Hindlimb muscle (tissue), 1 donor: ENCODE measurements at places on chromosomes 13 and 19. TPM values are rescaled to one million over a fixed set of nuclear protein-coding genes. Genes with fewer than 3 reads are reported as not detected.

The MATK gene
- polyA plus RNA-seq, result 2.7 TPM

The CGB2 gene
- not detected for polyA plus RNA-seq

The ATP8A2 gene
- 1.6 TPM for polyA plus RNA-seq

The PNKP gene
- polyA plus RNA-seq, result 34.3 TPM

The FGF22 gene
- 0.28 TPM for polyA plus RNA-seq

The RNF17 gene
- 0.40 TPM for polyA plus RNA-seq

The ZNF835 gene
- polyA plus RNA-seq, result 3.3 TPM

The DACT3 gene
- 13.0 TPM for polyA plus RNA-seq

The KANK3 gene
- 15.8 TPM for polyA plus RNA-seq

The IGFL4 gene
- 5.7 TPM for polyA plus RNA-seq

The ENOX1 gene
- 8.4 TPM for polyA plus RNA-seq

DNA sequence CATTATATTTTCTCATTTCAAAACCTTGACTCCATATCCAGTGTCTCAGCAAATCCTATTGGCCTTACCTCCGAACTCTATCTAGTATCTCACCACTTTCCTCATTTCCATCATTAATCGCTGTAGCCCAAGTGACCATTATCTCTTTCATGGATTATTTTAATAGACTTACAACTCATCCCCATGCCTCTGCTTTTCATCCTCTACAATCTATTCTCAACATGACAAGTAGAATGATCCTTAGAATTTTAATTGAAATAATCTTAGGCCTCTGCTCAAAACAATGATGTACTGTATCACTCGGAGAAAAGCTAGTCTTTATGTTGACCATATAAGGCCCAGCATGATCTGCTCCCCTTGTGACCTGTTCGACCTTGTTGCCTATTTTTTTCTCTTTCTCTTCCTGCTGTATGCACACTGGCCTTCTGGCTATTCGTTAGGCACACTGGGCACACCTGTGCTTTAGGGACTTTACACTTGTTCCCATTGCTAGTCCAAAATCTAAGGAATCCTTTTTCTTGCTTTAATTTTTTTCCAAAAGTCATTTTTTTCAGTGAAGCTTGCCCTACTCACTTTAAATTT is 21.4 kb downstream of the DNAJC15 start:
- DNase-seq, result no peak

DNA sequence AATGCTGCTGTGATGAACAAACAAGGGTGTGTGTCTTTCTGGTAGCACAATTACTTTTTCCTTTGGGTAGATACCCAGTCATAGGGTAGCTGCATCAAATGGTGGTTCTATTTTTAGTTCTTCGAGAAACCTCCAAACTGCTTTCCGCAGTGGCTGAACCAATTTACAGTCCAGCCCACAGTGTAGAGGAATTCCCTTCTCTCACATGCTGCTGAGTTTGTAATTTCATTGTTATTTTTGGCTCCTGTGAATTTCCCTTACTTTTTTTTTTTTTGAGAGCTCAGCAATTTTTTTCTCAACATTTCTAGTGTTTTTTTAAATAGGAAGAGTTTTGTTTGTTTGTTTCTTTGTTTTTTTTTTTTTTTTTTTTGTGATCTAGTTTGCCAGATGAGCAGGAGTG is 37.5 kb upstream of the ADGRE1 start:
- no peak for DNase-seq

DNA sequence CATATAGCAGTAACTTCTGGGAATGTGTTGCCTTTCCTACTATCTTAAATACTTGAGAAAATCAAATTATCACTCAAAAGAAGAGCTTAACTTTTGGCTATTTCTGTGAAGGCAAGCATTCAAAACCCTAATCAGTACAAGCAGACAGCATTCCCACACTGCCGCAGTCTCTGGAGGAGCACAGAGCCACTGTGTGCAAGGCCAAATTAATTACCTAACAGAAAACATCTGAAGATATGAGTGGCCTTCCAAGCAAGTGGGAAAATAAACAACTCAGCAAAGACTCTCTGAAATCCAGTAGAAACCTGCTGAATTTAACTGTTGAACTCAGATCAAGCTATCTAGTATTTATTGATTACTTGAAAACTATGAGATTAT is 68.2 kb downstream of the COL4A1 start:
- no peak for DNase-seq

GRCh38 chr19:3129112-3129511 is 6.7 kb upstream of the GNA15 start:
- no peak for DNase-seq

- DNase-seq, result no peak
Measured at GRCh38 chr13:111413407-111414187, 93.2 kb downstream of the TEX29 start.

GRCh38 chr13:19695829-19696228 is 62.4 kb downstream of the MPHOSPH8 start:
- no peak for DNase-seq

DNA sequence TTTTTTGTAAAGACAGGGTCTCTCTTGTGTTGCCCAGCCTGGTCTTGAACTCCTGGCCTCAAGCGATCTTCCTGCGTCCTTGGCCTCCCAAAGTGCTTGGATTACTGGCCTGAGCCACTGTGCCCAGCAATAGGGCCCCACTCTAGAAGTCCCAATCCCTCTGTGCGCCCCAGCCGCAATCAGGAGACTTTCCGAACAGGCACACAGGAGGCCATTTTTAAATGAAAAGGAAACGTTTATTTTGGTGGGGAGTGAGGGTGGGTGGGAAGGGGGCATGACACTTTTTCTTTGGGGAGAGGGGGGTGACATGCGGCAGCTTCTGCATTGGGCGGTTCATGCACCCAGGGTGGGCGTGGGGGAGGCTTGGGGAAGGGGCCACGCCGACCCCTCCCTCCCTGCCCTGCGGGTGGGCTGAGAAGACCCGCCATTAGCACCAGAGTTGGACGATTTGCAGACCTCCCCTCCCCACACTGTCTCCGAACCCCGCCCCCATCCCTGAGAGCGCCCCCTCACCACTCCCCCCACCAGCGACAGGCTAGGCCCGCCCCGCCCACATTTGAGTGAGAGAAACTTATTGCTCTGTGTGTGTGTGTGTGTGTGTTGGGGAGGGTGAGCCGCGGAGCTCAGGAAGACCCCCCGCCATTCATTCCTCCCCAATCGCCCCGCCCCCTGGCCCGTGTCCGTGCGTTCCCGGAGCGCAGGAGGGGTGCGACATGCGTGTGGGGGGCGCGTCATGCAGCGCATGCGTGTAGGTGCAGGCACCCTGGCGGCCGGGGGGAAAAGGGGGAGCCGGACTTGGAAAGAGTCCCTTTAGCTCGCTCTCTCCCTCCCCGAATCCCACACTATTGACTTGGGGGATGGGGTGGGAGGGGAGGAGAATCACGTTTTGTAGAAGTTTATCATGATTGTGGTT is 17.2 kb downstream of the KCNC3 start:
- DNase-seq, result no peak

GRCh38 chr19:3868770-3869456 is at the start of gene ZFR2:
TSS of gene ZFR2 (minus strand) at chr19:3869038. CDS start at chr19:3869017, 21 bp downstream.
- DNase-seq, result no peak

DNA sequence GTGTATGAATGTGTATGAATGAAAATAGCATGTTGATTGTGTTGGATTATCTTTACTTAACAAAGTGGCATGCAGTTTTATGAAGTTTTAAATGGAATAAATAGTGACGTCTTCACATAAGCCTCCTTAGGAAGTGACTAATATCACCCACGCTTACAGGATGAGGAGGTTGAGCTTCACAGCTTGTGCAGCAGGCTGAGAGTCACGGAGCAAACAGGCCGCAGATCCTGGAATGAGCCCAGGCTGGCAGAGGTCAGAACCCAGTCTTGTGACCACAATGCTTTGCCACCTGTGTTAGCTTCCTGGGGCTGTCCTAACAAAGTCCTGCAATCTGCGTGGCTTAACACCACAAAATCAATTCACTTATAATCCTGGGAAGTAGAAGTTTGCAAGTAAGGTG is 20.8 kb downstream of the LAIR2 start:
- DNase-seq, result no peak

DNA sequence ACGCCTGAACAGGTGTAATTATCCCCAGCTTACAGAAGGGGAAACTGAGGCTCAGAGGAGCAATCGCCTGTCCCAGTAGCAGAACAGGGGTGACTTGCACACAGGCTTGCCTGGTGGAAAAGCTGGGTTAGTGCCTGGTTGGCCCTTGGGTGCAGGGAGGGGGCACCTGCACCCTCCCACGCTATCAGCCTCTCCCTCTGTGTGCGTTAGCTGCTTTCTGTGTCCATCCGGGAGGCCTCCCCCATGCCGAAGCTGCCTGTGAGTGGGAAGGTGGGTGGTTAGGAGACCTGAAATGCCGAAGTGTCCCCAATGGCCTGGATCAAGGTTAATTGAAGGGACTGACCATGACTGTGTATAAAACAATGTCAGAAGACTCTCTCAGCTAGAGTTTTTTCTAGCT is 295.0 kb downstream of the ZNF536 start:
- no peak for DNase-seq

- no peak for DNase-seq
Measured at GRCh38 chr13:95477187-95477586, 75.3 kb upstream of the CLDN10 start.

DNA sequence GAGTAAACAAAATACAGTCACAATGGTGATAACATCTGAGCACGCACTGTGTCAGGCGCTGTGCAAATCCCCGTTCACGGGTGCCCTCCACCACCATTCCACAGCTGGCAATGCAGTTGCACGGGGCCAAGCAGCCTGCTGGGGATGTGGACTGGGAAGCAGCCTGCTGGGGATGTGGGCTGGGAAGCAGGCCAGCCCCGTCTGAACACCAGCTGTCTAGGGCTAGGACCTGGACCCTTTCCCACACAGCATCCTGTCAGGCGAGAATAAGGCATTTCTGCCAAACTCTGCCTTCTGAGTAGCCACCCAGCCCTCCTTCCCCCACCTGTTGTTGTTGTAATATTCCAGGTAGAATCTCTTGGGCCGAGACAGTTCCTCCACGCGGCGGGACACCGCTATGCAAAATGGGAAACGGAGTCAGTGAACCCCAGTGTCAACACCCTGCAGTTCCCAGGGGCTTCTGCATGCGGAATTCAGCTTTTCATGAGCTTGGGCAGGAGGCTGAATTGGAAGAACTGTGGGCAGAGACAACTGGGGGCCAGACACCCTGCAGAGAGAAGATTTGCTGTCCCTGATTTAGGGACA is 27.8 kb upstream of the MIER2 start:
- peak; percentile 78 for DNase-seq

DNA sequence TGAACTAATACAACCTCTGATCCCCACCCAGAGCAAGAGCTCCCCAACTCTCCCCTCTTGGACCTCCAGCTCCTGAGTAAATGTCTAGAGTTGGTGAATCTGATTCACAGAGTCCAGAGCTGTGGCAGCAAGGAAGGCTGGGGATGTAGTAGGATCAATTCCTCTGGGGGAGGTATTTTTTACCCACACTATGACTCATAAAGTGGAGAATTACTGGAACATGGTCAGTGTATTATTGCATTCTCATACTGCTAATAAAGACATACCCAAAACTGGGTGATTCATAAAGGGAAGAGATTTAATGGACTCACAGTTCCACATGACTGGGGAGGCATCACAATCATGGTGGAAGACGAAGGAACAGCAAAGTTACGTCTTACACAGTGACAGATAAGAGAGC is 496.7 kb downstream of the EFNB2 start:
- no peak for DNase-seq

- no peak for DNase-seq
Measured at GRCh38 chr13:101116826-101117225, 299.5 kb downstream of the NALCN start.

DNA sequence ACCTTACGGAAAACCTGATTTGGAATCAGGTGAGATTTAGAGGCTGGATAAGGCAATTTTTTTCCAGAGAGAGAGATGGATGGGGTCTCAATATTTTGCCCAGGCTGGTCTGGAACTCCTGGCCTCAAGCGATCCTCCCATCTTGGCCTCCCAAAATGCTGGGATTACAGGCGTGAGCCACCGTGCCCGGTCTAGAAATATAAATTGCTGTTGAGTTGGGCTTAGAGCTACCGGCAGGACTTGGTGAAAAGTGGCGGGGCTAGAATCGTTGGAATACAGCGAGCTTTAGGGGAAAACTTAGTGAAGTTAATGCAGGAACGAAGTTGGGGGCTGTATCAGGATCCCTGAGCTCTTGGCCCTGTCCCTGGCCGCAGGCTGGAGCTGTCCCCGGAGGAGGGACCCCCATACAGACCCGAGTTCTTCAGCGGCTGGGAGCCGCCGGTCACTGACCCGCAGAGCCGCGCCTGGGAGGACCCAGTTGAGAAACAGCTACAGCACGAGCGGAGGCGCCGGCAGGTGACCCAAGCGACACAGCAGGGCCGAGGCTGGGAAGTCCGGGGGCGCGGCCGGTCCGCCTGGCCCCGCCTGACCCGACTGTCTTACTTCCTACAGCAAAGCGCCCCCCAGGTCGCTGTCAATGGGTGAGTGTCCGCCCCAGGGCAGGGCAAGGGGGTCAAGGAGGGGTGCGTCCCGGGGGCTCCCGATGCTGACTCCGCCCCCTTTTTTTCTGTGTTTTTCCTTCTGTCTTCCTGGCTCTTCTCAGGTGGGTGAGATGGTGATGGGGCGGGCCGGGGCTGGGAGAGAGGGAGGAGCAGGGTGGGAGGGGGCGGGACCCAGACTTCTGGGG is 7.6 kb downstream of the EPS8L1 start:
- DNase-seq, result no peak

DNA sequence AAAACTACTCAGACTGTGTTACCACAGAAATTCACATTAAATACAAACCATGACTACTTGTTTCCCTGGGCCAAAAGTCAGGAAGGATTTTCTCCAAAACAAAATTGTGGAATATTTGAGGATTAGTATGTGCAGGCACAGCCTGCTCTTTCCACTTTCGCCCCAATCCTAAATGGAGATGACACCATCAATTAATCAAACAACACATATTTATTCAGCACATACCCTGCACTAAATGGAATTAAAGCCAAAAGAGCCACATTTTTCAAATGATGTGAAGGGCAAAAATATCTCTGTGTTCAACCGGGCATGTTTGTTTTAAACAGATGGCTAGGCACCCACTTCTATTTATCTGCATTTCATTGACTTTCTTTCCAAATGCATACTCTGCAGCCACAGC is 523.1 kb downstream of the DCT start:
- DNase-seq, result no peak

- DNase-seq, result no peak
Measured at GRCh38 chr13:52833296-52833875, 15.1 kb downstream of the PCDH8 start.

DNA sequence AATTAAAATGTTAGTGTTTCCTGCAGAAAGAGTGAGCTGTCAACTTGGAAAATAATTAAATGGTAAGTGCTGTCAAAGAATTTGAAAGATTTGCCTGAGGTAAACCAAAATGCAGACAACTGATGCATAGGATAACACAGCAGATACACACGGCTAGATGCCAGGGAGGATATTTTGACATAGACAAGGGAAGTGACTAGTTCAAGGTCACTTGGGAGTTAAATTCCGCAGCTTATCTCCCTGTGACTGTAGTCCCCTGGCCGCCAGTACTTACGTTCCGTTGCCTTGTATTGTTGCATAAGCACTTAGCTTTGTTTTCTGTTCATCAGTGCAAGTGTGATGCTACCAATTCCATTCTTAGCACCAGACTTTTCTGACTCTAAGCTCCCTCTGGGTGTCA is 247.3 kb upstream of the MAB21L1 start:
- no peak for DNase-seq

DNA sequence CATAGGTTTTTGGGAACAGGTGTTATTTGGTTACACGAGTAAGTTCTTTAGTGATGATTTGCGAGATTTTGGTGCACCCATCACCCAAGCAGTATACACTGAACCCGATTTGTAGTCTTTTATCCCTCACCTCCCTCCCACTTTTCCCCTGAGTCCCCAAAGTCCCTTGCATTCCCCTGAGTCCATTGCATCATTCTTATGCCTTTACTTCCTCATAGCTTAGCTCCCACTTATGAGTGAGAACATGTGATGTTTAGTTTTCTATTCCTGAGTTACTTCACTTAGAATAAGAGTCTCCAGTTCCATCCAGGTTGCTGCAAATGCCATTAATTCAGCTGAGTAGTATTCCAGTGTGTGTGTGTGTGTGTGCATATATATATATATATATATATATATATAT is 97.2 kb upstream of the EDNRB start:
- DNase-seq, result no peak
